B cell (primary cell): ENCODE measurements at places on chromosomes 2 and 18.
A peak's percentile ranks its signal among the peaks of the same experiment; 100 is the strongest.

- DNase-seq = no peak
These were observed 22.2 kb downstream of the TNS1 start for GRCh38 chr2:217980591-217980990.

DNA sequence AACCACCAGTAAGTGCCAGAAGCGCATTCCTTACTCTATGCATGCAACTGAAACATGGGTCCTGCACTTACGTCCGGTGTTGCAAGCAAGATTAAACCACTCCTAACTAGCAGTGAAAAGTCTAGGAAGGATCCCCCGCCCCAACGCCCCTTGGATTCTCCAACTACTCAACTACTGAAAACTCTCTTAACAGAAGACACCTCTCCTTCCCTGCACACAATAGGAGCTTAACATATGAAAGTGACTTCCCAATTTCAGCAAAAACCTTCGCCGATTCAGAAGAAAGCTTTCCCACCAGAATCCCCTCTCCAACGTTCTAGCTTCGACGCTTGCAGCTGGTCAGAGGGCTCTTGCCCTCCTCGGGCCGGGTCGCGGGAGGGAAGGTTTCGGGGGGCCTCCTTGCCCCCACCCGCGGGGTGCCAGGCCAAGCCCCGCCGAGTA is 578 bp downstream of the IWS1 start:
- DNase-seq = no peak

- peak; percentile 69 for DNase-seq
These were observed 98.4 kb downstream of the UXS1 start for GRCh38 chr2:106095478-106096298.

- DNase-seq = no peak
These were observed 86.7 kb downstream of the GALNT14 start for GRCh38 chr2:31051258-31052140.

DNA sequence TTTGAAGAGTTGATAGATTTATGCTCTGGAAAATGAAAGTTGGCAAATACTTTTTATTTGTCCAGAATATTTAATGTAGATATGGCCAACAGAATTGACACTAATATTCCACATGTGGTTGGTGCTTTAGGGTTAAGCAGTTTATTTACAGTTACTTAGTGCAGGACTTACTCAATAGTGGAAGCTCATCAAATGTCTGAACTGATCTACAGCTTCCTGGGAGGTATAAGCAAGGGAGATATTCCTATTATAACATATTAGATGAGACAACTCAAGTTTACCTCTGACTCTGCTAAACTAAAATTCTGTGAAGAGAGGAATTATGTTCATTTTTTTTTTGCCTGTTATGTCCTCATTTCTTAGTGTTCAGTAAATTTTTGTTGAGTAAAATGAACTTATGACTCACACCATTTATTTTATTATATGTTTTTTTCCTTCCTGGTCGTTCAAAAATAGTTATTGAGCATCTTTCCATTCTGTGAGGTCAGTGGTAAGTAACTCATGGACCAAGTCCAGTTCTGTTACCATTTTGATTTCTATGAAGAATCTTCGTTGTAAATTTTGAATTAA is 13.6 kb downstream of the ABI2 start:
- no peak for DNase-seq

DNA sequence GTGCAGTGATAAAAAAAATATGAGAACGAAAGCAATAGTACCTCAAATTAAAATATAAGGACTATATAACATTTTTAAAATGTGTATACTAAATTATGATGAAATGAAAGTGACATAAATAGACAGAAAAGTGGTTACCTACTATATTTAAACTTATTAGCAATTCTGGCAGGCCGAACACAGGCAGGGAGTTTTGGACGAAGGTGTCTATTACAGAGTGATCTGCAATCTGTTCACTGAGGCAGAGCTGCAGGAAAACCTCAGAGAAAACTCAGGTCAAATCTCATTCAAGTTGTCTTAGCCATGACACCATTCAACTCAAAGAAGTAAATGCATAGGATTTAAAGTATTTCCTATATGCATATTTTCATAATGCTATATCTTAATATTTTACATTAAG is 274.8 kb upstream of the GULP1 start:
- no peak for DNase-seq

GRCh38 chr2:95004287-95004686 is 21.2 kb upstream of the MAL start:
- DNase-seq = no peak

DNA sequence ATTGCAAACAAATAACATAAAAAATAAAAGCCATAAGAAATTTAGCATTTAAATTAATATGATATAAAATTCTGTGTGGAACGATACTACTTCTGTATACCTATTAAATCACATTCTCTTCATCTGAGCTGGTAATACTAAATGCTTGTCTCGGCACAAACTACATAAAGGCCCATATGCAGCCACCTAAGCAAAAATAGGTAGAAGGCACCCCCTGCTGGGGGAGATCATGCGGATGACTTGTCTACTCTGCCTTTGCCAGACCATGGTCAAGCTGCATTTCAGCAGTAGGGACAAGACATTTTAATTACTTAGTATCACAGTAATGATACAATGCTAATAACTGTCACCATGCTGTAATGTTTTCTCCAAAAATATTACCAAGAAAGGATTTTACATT is 108.0 kb downstream of the CDH19 start:
- peak; percentile 4 for DNase-seq

DNA sequence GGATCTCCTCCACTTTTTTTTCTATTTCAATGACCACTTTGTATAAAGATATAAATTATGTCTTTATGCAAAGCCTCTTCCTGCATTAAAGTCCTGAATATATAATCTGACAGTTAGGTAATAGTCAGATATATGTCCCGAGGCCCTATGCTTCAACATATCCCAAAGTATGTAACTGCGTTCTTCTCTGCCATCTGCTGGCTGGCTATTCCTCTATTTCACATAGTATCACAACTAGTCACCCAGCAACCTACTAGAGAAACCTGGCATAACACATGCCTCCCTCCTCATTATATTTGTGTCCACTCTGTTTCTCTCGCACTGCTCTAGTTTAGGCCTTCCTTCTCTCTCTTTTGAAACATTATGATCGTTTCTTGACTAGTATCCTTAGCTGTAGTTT is 640.8 kb downstream of the DPP10 start:
- no peak for DNase-seq

DNA sequence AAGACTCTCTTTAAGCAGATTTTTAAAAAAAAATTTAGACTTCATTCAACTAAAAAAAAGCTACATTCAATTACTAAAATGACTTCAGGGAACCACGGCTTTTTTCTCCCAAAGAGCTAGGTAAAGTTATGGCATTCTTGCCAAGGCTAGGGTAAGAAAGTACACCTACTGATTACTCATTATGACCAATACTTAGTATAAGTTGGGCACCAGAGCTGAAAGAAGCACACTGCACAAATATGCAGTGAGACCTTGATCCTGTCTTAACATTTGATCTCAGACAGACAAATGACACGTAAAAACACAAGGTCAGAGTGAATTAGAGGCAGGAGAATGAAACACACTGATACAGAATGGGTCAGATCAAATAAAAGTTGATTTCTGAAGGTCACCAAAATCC is 88.7 kb downstream of the THADA start:
- DNase-seq = no peak

DNA sequence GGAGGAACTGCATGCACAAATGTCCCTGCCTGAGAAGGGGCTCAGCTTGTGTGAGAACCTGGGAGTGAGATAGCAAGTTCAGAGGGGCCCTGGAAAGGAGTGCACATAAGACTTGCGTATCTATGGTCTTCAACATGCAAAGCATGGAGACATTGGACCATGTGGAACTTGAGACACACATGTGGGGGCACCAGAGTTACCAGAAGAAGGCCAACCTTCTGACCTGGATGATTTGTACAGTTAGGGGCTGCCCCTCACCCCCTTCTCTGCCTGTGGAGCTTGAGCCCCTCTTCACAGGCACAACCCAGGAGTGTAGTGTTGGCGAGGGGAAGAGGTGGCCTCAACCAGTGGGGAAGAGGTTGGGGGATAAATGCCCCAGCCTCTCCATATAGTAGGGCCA is 165.0 kb upstream of the ARL4C start:
- no peak for DNase-seq

GRCh38 chr18:79326413-79327198 is 69.1 kb upstream of the NFATC1 start:
- no peak for DNase-seq

DNA sequence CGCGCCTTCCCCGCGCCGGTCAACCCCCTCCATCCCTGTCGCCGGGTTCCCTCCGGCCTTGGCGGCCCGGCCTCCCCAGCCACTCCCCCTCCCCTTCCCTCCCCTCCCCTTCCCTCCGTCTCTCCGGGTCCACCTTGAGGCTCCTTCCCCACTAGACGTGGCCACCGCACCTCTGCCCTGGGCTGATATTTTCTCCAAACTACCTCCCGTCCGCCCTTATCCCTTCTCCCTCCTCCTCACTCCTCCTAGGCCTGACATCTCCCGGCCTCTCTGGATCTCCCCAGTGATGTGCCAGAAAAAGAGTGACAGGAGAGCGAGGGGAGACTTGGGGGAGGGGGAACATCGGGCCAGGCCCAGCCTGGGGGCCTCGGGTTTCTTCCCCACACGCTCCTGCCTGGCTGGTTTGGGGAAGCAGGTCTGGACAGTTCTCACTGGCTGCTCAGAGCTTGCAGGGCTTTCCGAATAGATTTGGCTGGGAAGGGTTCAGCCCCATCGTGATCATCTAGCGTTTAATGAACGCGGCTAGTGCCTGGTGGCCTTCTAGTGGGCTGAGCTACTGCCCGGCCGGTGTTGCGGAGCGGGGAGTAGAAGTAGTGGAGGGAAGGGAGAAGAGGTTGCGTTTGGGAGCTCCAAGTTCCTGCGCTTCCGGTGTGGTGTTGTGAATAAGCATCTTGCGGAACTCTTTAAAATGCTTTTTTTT is 641 bp downstream of the MAPRE3 start:
- DNase-seq = peak; percentile 47

DNA sequence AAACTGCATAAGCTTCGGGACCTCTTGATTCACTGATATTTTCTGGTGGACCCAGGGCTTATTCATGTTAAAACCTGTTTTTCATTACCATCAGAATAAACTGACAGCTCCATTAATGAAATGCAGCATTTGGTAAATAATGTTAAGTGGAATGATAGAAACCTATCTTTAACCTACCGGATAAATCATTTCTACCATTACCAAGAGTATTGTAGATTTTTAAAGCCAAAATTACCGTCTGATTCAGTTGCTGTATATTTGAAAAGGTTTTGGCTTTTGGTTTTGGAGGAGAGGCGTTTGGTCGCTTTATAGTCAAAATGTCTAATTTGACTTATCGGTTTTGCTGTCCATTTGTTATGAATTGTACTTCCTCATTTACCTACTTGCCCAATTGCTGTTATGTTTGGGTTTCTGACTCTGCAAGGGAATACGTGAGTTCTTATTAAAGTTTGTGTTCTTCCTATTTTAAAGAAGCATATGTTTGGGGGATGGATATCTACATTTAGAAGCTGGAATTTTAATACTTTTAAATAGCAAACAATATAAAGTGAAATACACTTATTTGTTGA is 1.0 kb upstream of the CUL3 start:
- DNase-seq = peak; percentile 56

DNA sequence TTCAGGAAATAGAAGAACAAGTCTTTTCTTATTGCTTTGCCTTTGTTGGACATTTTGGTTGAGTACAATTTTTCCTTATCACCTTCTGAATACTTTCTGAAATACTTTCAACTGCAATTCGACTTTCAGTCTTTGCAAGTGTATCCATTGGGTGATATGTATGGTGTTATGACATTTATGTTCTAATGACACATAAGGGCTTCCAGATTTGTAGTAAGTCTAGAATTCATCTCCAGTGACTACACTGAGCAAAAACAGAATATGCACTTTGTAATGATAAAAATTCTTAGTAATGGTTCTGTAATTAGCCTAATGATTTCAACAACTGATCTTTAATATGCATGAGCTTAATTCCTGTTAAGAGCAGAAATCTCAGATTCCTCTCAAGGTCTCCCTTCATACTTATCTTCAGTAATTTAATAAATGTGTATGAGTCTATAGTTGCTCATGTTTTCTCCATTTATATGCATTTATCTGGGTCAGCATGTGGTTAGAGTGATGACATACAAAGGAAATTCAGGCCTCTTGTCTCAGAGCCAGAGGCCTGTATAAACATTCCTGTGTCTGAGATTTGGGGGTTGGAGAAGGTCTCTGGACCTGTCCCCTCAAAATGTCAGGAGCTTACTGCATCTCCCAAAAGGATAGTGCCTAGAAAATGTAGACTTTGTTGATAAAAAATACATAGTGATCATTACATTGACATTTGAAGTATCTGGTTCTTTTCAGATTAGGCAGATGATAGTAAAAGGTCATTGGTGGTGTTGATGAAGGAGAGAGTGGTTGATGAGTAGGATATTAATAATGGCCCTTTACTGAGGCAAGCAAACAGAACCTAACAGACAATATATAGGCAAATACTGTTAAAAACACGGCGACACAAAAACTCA is 114.9 kb downstream of the QPCT start:
- no peak for DNase-seq

DNA sequence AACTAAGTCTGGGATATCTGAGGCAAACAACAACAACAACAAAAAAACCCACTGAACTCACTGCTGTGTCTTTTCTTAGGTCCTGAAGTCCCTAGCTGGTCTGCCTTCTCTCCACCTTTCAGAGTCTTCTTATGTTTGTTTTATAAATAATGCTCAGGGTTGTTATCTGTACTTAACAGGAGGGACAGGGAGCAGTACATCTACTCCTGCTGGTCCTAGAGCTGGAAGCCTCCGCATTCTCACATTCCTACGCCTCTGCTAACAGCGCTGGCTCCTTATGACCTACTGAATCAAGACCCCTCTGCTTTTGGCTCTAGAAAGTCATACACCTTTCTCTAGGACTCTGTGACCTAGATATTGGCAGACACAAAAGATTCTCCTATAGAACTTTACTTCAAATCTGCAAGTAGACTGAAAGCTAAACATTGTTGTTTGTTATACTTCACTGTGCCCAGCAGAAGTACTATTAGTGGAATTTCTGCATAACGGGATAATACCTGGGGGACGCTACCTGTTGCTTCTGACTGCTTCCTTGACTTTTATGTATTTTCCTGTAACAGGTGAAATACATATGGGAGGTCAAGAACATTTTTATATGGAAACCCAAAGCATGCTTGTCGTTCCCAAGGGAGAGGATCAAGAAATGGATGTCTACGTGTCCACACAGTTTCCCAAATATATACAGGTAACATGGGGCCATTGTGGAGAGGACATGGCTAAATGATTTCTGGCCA is 48.6 kb downstream of the AOX1 start:
- DNase-seq = no peak

GRCh38 chr2:20758997-20759396 is 63.9 kb downstream of the LDAH start:
- DNase-seq = no peak

- DNase-seq = no peak
These were observed 598.9 kb upstream of the LINC00305 start for GRCh38 chr18:64747803-64748202.

DNA sequence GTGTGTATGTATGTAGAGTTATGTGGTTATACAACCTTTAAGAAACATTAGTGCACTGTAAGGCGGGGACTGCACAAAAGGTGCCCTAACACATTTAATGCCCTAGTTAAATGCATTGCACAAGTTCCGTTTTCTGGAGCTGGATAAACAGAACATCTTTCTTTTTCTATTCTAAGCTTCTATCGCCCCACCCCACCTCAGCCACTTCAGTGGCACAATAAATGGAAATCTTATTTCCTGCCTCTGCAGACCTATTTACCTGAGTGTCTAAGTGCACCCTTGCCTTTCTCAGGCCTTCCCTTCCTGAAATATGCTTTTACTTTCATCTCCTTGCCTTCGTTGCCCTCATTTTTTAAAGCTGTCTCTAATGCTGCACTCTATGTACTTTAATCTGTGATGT is 123.5 kb downstream of the TANC1 start:
- peak; percentile 58 for DNase-seq
